ENCODE measurements at places on chromosomes 6 and 20. TPM values are rescaled to one million over a fixed set of nuclear protein-coding genes. Genes with fewer than 3 reads are reported as not detected.

DNA sequence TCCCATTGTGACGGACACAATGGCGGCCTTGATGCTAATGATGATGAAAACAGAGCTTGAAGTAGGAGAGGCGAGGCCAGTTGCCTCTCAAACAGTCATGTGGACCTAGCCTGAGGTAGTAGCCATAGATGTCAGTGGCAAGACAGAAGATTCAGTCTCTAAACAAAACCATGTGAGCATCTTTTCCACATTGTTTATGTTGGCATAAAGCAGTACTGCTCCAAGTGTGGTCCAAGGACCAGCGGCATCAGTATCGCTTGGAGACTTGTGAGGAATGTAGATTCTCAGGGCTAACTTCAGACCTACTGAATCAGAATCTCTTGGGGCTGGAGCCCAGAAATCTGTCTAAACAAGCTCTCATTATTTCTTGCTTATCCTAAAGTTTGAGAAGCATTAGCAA, 312.8 kb upstream of the JAG1 start:
- DNase-seq: no peak

GRCh38 chr20:45038745-45039474, 62.0 kb downstream of the KCNS1 start:
- no peak for DNase-seq

DNA sequence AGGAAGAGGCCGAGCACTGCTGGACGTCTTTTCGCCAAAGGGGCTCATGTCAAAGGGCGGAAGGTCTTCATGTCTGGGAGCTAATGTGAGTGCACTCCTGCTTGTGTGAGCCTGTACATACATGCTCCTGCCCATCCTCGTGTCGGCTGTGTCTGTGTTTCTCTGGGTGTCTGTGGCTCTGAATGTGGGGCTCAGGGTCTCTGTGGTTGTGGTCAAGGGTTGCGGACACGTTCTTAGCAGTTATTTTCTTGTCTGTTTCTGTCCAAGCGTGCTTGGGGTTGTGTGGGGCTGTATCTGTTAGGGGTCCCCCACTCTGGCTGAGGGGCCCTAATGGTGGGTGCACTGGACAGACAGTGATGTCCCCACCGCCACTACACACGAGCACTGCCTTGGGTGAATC, 2.9 kb downstream of the AVP start:
- DNase-seq: no peak

DNA sequence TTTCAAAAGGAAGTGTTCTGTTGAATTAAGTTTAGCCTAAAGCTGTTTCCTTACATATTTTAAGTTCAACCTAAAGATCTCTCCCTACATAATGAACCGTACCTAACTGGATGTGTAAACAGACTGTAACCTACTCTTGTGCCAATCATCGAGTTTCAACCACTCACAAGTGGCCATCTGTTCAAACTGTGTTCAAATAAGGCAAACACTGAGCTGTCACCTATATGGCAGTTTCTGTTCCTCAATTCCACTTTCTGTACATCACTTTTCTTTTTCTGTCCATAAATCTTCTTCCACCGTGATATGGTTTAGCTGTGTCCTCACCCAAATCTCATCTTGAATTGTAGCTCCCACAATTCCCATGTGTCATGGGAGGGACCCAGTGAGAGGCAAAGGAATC, 428.6 kb downstream of the HACE1 start:
- no peak for DNase-seq

Gene PRND
- not detected for total RNA-seq

DNA sequence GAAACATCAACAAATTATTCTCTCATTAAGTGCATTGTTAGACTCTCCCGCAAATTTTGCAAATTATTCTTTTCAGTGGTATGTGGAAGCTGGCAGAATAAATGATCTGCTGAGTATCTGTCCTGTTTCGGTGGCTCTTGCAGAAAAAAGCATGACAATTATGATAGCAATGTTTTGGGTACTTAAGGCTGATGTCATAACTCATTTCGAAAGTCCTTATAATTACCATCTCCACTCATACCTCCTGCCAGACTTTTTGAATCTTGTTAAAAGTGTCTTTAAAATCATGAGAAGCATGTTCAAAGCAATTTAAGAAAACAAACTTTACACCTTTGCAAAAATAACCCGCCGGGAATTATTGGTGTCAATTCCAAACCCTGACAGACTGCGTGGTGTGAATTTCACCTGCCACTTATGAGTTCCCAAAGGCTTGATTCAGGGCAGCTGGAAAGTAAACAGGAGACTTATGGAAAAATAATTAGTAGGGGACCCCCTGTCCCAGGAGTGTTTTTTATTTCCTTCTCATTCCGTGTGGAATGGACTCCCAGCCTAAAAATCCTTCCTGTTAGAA, 87.6 kb upstream of the E2F3 start:
- DNase-seq: no peak

Gene TRIM40
- not detected for total RNA-seq

Gene TSPO2
- not detected for total RNA-seq

Gene SLC24A3
- 3.3 TPM for total RNA-seq

- no peak for DNase-seq
Observed at GRCh38 chr6:134175532-134176263, 123.3 kb upstream of the SLC2A12 start.

- no peak for DNase-seq
Observed at GRCh38 chr6:24576447-24576846, 69.5 kb downstream of the KIAA0319 start.

Gene DCDC2
- 1.4 TPM for total RNA-seq

Gene GLP1R
- not detected for total RNA-seq

DNA sequence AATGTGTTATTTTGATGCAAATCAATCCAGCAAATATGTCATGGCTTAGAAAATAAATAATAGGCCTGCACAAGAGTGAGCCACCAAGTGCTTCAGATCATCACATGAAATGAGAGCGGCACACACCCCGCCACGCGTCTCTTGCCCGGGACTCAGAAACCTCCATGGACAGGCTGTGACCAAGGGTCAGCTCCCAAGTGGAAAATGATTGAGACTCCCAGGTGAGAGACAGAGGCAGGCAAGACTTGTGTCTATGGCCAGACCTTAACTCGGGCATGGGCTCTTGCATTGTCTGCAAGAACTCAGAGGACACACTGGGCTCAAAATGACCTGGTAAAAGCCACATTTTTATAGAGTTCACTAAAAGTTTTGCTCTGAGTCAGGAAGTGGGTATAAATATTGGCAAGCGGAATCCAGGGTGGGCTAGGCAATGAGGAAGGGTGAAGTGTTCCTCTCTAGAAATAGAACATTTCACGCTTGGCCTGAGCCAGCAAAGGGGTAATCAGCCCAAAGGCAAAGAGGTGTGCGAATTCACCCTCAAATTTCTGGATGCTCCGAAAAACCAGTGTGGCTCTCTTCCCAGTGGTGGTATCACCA, 30.7 kb upstream of the RIN2 start:
- no peak for DNase-seq

Gene POU5F1
- total RNA-seq: 0.47 TPM

GRCh38 chr6:85923013-85923430, 280.3 kb upstream of the SYNCRIP start:
- DNase-seq: no peak

Gene SLCO4A1
- total RNA-seq: 4.3 TPM

Gene CTAGE9
- not detected for total RNA-seq

GRCh38 chr20:6692566-6693173, 74.8 kb upstream of the BMP2 start:
- no peak for DNase-seq

GRCh38 chr6:119322715-119323350, 26.7 kb downstream of the MAN1A1 start:
- no peak for DNase-seq

- no peak for DNase-seq
Observed at GRCh38 chr20:20293141-20293540, 74.8 kb upstream of the INSM1 start.

DNA sequence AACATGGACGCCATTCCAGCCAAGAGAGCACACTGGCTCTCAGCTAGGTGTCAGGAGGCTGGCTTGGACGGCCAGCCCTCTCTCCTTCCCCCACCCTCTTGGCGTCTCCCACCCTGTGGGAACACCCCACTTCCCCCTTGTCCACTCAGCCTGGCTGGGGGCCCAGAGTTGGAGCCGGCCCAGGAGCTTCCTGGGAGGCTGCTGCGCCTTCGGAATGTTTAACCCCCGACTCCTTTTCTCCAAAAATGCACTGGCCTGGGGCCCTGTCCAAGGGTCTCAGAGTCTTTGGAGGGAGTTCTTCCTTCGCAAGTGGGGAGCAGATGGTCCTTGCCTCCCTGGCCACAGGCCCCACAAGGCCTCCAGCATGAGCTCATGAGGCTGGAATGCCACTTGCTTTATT, 4.1 kb downstream of the ADAM33 start:
- DNase-seq: no peak

Gene NNAT
- 19.4 TPM for total RNA-seq

- no peak for DNase-seq
Observed at GRCh38 chr20:2751878-2752566, 48.4 kb downstream of the CPXM1 start.

- no peak for DNase-seq
Observed at GRCh38 chr6:31321005-31321707, 35.8 kb downstream of the HLA-B start.

GRCh38 chr20:38345643-38346042, 639 bp upstream of the LBP start:
- no peak for DNase-seq

DNA sequence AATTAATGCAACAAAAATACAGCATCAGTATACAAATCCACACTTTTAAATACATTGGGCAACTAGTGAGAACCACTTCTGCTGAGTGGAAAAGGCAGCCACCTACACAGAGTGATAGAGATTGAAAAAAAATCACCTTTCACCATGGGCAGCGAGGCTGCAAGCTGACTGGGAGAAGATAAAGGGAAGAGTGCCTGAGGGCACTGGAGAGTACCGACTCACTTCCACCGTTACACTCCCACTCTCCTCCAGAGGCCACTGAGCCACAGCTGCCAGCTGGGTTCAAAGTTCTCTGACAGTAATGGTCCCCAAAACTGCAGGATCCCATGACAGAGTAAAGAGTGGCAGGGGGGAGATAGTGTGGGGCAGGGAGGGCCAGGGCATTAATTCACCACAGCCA, 24.1 kb downstream of the PXT1 start:
- DNase-seq: no peak

DNA sequence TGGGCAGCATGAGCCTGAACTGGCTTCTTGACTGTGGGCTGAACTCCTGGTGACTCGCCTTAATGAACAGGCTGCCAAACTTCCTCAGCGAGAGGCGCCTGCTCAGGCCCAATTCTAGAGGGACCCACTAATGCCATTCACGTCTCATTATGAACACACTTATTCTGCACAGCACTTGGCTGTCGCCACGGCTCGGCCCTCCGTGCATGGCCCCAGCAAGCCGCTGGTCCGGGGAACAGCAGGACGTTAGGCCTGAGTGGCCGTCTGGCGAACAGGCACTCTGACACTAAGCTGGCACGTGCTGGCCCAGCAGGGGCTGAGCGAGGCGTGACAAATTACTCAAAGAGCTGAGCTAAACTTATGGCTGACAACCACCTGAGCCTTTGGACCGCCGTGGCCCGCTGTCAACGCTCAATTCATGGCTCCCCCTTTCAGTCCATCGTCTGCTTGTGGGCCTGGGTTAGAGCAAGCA, 45.9 kb downstream of the INSM1 start:
- DNase-seq: no peak

- DNase-seq: no peak
Observed at GRCh38 chr20:49669601-49670189, 44.0 kb downstream of the B4GALT5 start.

GRCh38 chr6:159110013-159110412, 59.2 kb upstream of the FNDC1 start:
- no peak for DNase-seq

DNA sequence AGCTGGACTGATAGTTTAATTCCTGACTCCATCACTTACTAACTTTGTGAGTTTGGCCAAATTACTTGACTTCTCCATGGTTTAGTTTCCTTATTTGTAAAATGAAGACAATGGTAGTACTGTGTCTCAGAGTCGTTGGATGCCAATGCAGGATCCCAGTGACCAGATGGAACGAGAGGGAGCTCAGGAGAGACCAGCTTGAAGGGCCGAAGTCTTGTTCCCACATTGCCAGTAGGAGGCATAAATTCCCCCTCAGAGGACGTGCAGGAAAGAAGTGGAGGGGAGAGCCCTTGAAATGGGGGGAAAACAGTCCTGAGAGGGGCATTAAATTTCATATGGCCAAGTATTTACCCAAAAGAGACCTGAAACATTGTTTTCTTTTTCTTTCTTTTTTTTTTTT, 2.1 kb upstream of the MUC22 start:
- DNase-seq: no peak

- no peak for DNase-seq
Observed at GRCh38 chr6:15420959-15421438, 175.1 kb downstream of the JARID2 start.

GRCh38 chr20:46074006-46074405, 15.8 kb downstream of the NCOA5 start:
- DNase-seq: no peak

- no peak for DNase-seq
Observed at GRCh38 chr6:44234101-44235025, 11.0 kb downstream of the SLC29A1 start.

DNA sequence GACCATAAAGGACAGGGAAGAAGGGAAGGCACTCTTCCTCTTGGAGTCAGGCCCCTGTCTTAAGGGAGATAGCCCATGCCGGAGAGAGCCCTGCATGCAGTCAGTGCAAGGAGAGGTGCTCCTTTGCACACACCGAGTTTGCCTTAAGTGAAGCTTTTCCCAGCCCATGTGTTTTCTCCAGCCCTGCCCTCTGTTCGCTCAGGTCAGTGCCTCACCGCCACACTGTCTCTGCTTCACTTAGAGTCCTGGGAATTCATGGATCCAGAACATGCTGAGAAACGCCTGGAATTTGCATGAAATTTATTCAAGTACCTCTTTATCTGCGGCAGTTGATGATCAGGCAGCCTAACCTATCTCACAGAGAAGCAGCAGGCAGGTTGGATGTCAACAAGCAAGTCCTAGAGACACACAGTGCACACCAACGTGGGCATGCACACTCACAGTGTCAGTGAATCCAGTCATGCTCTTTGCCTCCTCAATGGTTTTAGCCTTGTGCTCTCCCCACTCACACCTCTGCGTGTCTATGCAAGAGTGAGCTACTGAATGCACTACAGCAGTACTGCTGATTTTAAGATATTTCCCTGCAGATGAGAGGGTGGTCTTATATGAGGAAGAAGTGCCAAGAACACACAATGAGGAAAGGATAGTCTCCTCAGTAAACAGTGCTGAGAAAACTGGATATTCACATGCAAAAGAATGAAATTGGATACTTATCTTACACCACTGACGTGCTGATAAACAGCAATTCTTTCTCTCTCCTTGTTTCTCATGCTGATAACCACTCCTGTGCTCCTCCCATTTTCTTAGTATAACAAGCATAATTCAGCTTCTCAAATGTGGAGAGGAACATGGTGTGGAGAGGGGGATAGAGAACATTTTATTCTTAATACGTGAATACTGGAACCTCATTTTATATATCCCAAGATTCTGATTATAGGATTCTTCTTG, 295.1 kb upstream of the CDYL start:
- DNase-seq: no peak

Gene DOK5
- total RNA-seq: 3.7 TPM

Gene ZNF337
- 23.9 TPM for total RNA-seq

GRCh38 chr20:23438661-23439060, 824 bp upstream of the CSTL1 start:
- no peak for DNase-seq

- DNase-seq: no peak
Observed at GRCh38 chr6:111938710-111939109, 65.5 kb upstream of the FYN start.

All from mesothelial cell of epicardium (in vitro differentiated cells).